ENCODE measurements at places on chromosomes 3 and 15.

GRCh38 chr15:63291507-63291906 lies 14.1 kb downstream of the APH1B start:
- no peak for DNase-seq

DNA sequence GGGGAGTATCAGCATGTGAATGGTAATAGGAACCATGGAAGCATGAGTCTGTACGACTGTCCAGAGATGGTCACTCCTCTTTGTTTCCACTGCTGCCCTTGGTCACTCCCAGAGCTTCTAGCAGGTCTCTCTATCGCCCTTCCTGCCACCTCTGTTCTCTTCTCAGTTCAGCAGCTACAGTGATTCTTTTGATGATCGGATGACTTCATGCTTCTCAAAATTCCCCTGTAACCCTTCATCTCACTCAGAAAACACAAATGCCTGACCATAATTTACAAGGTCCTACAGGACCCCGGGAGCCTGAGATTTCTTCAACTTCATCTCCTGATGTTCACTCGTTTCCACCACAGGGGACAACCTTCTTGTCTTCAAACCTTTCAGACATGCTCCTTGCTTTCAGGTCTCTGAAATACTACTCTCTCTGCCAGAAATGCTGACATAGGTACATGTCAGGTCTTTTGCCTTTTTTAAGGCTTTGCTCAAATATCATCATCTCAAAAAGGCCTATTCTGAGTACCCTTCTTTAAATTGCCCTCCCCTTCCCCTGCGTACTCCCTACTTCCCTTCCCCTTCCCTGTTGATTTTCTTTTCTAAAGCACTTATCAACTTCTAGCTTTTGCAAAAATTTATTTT lies 42.1 kb upstream of the BHLHE40 start:
- DNase-seq: no peak

- no peak for DNase-seq
Measured at GRCh38 chr3:50708620-50709019, 33.9 kb downstream of the DOCK3 start.

GRCh38 chr15:81895723-81896122 lies 150.1 kb downstream of the MEX3B start:
- no peak for DNase-seq

DNA sequence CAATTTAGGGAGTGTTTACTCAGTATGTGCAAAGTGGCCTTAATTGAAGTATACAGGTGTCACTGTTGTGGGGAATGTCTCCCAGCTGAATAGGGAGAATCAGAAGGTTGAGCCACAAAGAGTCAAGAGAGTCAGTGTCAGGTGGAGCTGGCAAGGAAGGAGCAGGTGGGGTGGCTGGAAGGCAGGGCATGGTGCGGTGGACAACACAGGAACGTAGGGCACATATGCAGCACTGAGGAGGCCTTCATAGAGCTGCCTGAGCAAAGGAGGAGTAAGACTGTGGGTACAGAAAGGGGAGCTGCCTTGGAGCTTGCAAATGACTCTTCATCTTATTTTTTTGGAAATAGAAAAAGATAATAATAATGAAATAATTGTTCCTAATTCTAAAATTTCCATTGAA lies 20.0 kb downstream of the ARHGEF3 start:
- no peak for DNase-seq

DNA sequence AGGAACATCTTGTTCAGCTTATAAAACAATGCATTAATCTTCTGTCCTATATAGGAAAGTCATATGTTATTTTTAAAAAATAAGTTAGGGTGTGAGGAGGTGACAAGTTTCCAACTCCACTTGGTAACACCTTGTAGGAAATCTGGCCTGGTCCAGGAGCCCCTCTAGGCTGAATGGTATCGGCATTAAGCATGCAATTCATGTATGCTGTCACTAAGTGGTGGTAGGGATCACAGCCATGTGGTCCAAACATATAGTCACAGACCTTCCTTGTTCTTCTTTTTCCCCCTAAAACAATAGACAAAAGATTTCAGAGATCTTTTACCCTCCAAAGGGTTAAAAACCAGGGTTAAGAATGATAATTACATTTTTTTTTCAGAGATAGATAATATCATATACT lies 4.2 kb upstream of the APBA2 start:
- no peak for DNase-seq

GRCh38 chr3:152834776-152835600 lies at the start of gene P2RY1:
Gene P2RY1, plus strand, starts transcription at chr3:152835131. Its CDS starts 652 bp downstream, at chr3:152835783.
- DNase-seq: peak; percentile 84

GRCh38 chr3:126083138-126083445 lies 832 bp downstream of the SLC41A3 start:
- no peak for DNase-seq

- no peak for DNase-seq
Measured at GRCh38 chr3:42698216-42698910, 4.2 kb downstream of the HHATL start.

GRCh38 chr15:60137711-60138396 lies 133.7 kb downstream of the FOXB1 start:
- no peak for DNase-seq

DNA sequence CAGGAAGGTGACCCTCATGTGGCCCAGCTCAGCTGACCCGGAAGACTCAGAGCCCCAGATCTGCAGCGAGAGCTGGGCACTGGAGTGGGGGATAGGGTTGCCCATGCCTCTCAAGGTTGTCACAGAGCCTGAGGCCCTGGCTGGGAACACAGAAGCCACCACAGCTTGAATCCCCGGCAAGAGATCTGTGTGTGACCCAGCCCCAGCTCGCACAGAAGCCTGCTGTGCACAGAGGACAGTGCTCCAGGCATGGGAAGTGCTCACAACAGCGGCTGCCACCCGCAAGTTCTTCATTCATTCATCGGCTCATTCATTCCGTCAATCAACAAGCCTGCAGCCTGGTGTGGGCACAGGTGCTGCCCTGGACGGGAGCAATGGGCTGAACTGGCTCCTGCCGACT lies 36.4 kb downstream of the DNAJB8 start:
- DNase-seq: no peak

DNA sequence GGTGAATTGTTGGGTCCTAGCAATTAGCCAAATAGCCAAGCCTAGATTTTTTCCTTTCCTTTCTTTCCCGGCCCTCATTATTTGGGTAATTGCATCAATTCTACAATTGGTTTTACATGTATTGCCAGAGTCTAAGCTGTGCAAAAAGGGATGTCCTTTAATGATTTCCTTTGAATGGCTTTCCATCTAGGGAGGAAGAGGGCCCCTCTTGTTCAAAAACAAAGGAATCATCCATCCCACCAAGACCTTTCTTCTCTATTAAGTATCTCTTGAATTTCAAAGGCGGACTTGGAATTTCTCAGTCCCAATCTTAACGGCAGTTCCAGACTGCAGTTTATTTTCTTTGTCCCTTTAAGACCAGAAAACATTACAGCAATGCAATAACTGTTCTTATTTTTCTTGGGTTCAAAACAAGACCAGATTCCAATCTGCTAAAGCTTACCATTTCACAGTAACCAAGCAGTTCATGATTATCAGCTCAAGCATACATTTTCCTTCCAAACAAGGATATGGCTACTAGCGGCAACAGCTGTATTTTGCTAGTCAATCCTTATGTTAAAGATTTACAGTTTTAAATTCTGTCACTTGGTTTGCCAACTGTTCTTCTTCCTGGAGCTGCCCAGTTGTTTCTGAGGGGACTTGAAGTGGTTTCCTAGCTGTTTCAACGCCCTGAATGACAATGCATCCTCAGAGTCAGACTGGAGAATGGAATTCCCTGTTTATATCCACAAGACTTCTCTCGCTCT lies 91.4 kb upstream of the LRIG1 start:
- no peak for DNase-seq

- no peak for DNase-seq
Measured at GRCh38 chr3:85912980-85913379, 954.2 kb downstream of the CADM2 start.

- no peak for DNase-seq
Measured at GRCh38 chr15:62519900-62520299, 354.8 kb upstream of the C2CD4B start.

- no peak for DNase-seq
Measured at GRCh38 chr3:40976241-40976640, 223.1 kb upstream of the CTNNB1 start.

DNA sequence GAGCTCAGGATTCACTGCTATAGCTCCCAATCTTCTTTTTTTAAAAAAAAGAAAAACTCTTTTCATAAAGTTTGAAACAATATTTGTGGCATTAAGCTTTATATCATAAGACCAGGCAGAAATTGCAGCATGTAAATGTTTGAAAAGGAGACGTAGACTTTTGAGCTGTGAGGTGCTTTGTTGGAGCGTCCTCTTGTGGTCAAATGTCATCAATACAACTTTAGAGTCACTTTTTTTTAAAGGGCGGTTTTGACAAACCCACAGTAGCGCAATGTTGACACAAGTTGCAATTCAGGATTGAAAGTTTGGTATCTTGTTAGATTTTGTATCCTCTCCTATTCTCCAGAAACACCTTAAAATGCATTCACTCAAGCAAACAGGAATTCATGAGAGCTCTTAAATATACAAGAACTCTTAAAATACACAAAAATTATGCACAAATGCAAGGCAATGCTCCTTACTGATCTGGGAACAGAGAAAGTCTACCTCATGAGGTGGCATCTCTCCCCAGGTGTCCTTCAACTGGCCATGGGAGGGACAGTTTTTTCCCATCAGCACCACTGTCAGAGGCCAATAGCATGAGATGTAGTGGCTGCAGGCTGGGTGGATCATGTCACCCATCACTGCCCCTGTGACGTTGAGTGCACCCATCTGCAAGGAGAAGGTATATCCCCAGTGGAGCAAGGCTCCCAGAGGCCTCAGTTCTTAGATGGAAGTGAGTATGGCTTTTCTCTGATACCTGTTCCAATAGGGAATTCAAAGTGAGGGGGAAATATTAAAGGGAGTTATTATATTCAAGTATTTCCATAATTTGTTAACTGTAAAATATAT lies 70.7 kb downstream of the ANXA2 start:
- DNase-seq: peak; percentile 67

DNA sequence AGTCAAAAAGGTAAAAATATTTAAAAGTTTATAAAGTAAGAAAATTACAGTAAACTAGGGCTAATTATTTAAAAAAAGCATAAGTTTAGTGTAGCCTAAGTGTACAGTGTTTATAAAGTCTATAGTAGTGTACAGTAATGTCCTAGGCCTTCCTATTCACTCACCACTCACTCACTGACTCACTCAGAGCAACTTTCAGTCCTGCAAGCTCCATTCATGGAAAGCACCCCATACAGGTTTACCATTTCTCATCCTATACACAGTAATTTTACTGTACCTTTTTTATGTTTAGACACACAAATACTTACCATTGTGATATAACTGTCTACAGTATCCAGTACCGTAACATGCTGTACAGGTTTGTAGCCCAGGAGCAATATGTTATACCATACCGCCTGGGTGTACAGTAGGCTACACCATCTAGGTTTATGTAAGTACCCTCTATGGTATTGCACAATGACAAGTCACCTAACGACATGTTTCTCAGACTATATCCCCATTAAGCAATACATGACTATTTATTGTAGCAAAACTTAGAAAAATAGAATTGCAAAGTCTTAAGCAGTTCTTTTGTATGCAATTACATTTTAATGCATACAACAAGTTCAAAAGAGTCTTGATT lies 19.5 kb downstream of the AVEN start:
- no peak for DNase-seq

DNA sequence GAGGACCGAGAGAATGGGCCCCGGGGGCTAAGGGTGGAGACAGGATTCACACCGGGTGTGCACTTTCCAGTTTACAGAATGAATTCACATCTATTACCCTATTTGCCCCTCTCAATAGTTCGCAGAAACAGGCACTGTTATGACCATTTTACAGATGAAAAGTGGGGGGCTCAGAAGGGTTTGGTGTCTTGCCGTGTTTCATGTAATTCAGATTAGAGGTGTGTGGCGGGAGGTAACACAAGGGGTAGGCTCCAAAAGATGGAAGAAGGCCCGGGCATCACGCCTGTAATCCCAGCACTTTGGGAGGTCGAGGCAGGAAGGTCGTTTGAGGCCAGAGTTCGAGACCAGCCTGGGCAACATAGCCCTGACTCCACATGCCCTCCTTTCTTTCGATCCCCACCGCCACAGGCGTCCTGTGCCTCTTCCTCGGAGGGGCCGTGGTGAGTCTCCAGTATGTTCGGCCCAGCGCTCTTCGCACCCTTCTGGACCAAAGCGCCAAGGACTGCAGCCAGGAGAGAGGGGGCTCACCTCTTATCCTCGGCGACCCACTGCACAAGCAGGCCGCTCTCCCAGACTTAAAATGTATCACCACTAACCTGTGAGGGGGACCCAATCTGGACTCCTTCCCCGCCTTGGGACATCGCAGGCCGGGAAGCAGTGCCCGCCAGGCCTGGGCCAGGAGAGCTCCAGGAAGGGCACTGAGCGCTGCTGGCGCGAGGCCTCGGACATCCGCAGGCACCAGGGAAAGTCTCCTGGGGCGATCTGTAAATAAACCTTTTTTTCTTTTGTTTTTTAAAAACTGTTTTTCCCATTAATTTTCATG lies 3.4 kb downstream of the DUOXA2 start:
- DNase-seq: no peak

GRCh38 chr15:81002331-81003096 lies 1.8 kb downstream of the TLNRD1 start:
- no peak for DNase-seq

GRCh38 chr3:106534206-106534605 lies 665.4 kb upstream of the CBLB start:
- DNase-seq: no peak

DNA sequence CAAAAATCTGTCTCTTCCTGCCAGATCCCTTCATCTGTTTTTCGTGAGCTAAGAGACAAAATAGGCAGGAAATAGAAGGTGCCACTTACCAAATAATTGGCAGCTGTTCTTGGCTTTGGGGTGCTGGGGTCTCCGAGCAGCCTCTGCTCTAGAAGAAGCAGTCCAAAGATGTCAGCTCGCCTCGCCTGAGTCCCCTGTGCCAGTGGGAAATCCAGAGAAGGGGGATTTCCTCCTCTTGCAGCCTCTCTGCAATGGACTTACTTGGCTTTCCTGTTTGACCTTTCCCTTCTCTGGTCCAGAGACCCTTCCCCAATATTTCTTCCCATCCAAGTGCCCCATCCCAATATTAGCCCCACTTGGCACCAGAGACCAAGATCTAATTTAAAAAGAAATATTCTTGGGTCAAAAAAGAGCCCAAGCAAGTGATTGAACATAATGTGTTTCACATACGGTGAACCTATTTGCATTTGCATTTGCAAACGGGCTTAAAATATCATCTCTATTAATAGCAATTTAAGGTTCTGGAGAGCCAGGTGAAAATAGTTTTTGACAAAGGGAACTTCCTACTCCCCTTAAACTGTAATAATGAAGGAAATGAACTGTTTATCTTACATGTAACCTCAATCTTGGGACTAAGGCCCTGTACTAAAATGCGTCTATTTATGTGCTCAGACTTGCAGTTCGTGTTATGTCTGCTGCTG lies 23.2 kb downstream of the CD86 start:
- DNase-seq: no peak

GRCh38 chr3:127482216-127483004 lies 108.1 kb downstream of the TPRA1 start:
- no peak for DNase-seq

- DNase-seq: no peak
Measured at GRCh38 chr3:126399351-126399735, 4.6 kb downstream of the CFAP100 start.

Measured in NCI-H2081 (cell line).